ENCODE measurements at places on chromosomes 13 and 19.

GRCh38 chr13:29994911-29995595 is 144.6 kb upstream of the UBL3 start:
- no peak for DNase-seq

GRCh38 chr19:2287585-2288337 is 5.8 kb upstream of the PEAK3 start:
- DNase-seq = no peak

DNA sequence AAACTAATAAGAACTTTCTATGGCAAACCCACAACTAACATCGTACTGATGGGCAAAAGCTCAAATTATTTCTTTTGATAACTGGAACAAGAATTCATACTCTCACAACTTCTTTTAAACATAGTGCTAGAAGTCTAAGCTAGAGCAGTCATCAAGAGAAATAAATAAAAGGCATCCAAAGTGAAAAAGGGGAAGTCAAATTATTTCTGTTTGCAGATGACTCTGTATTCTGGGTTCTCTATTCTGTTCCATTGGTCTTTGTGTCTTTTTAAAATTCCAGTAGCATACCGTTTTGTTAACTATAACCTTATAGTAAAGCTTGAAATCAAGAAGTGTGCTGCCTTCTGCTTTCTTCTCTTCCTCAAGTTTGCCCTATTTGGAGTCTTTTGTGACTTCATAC is 1215.9 kb downstream of the UQCRFS1 start:
- no peak for DNase-seq

GRCh38 chr19:9620842-9621155 is 233 bp downstream of the ZNF561 start:
- DNase-seq = no peak

- peak; percentile 3 for DNase-seq
These were observed 30.7 kb downstream of the ERICH6B start for GRCh38 chr13:45584816-45585215.

GRCh38 chr19:28314756-28315155 is 898.2 kb downstream of the UQCRFS1 start:
- DNase-seq = no peak

- DNase-seq = no peak
These were observed 118.3 kb downstream of the FLT1 start for GRCh38 chr13:28376604-28377003.

GRCh38 chr13:77383097-77383496 is 56.2 kb upstream of the MYCBP2 start:
- DNase-seq = no peak

GRCh38 chr19:19662871-19663255 is 613 bp downstream of the ATP13A1 start:
- no peak for DNase-seq

- DNase-seq = no peak
These were observed 276.4 kb downstream of the LHFPL6 start for GRCh38 chr13:39326469-39327171.

- no peak for DNase-seq
These were observed 5.5 kb downstream of the ISYNA1 start for GRCh38 chr19:18432275-18433014.

GRCh38 chr13:86563308-86563707 is 764.1 kb upstream of the SLITRK6 start:
- DNase-seq = no peak

DNA sequence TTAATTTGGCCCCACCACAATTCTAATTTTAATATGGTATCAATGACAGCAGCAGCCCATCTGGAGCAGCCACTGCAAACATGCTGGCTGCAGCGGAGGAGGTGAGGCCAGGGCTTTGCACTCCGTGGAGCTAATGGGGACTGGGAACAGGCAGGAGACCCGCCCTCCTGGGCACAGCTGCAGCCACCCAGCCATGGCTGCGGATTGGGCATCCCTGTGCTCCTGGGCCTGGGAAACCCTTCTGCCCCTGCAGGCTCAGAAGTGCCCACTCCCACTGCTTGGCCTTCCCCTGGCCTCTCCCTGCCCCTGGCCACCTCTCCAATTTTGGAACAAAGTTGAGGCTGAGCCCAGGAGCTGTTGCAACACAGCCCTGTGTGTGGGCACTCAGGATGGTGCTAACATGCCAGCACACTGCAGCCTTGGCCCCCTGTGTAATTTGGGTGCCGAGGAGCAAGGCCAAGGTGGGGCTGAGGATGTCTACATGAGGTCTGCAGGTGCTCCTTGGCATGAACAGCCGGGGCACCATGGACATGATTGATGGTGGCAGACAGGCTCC is 123.6 kb downstream of the PCDH9 start:
- DNase-seq = no peak

DNA sequence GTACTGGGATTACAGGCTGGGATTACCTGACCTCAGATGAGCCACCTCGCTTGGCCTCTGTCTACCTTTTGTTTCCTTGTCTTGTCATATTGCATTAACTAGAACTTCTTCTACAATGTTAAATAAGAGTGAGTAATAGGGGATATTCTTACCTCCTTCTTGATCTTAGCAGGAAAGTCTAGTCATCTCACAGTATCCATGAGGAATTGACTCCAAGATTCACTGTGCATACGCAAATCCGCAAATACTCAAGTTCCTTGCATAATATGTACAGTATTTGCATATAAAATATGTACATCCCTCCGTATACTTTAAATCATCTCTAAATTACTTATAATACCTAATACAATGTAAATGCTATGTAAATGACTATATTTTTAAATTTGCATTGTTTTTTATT is 78.3 kb downstream of the POLR1D start:
- DNase-seq = no peak

- no peak for DNase-seq
These were observed 72.9 kb upstream of the UQCRFS1 start for GRCh38 chr19:29285878-29286277.

- DNase-seq = peak; percentile 5
These were observed 333.6 kb downstream of the DLEU7 start for GRCh38 chr13:50509771-50510441.

- DNase-seq = no peak
These were observed 14.5 kb downstream of the ZNF536 start for GRCh38 chr19:30386551-30387143.

DNA sequence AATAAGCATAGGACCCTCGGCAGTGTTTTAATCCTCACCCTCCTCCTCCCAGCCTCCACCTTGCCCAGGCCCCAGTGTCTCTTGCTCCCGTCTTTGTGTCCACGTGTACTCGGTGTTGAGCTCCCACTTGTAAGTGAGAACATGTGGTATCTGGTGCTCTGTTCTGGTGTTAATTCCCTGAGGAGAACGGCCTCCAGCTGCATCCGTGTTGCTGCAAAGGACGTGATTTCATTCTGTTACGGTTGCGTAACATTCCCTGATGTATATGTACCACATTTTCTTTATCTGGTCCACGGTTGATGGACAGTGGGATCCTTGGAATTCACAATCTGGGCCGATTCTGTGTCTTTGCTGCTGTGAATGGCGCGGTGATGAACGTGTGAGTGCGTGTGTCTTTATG is 44.7 kb upstream of the TFDP1 start:
- DNase-seq = no peak

- DNase-seq = no peak
These were observed 778 bp downstream of the MUC16 start for GRCh38 chr19:9009431-9009830.

DNA sequence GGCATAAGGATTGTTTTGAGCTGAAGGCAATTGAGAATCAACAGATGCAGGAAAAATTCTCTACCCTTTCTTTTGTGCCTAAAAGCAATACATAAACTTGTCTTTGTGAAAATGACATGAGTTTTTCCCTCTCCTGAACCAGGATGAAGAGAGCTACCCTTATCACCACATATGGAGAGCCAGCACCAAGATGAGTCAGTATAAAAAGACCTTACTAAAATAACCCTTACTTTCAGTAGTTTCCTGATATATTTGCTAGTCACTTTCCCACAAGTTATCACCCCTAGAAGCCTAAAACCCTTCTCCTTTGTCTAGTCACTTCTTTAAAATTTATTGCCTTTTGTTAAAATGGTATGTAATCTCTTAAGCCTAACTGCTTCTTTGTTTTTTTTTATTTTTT is 61.9 kb upstream of the ANKRD10 start:
- DNase-seq = no peak

Measured in ACHN (cell line).